ENCODE measurements at places on chromosomes 3 and 15. TPM values are rescaled to one million over a fixed set of nuclear protein-coding genes. Genes with fewer than 3 reads are reported as not detected.

Gene ZNF860
- 0.13 TPM for total RNA-seq

Gene LRTM1
- total RNA-seq: not detected

Gene ARHGEF26
- 0.08 TPM for total RNA-seq

Gene TUBGCP5
- total RNA-seq: 20.5 TPM

Gene GLDN
- not detected for total RNA-seq

Gene FBXO40
- total RNA-seq: not detected

Gene ROBO1
- 1.6 TPM for total RNA-seq

Gene GABRA5
- total RNA-seq: not detected

Gene ALS2CL
- 0.82 TPM for total RNA-seq

Gene TM6SF1
- 2.1 TPM for total RNA-seq

Gene PEX5L
- not detected for total RNA-seq

Gene SCAP
- 72.5 TPM for total RNA-seq

Gene SYNM
- 1.0 TPM for total RNA-seq

Gene GABRB3
- not detected for total RNA-seq

Gene TGM4
- not detected for total RNA-seq

Gene MRPS11
- 76.7 TPM for total RNA-seq

Gene WDR93
- not detected for total RNA-seq

Gene LRRC58
- 40.8 TPM for total RNA-seq

Gene GASK1A
- not detected for total RNA-seq

Gene GPD1L
- total RNA-seq: 15.4 TPM

Gene SPINT1
- 9.6 TPM for total RNA-seq

All from activated CD8-positive, alpha-beta memory T cell treated with anti-CD3 and anti-CD28 coated beads for 36 hours (primary cell).